Brain (organoid and tissue), 16 donors: ENCODE measurements at places on chromosomes 1 and 21. TPM values are rescaled to one million over a fixed set of nuclear protein-coding genes. Genes with fewer than 3 reads are reported as not detected.

The TSSK3 gene
- polyA plus RNA-seq, result not detected

The TRAPPC3 gene
- 105 TPM for polyA plus RNA-seq

The CACNA1S gene
- polyA plus RNA-seq, result 0.19 TPM

The PMF1 gene
- 108 TPM for polyA plus RNA-seq

The C1orf185 gene
- polyA plus RNA-seq, result not detected
